ENCODE measurements at places on chromosomes 16 and 17. TPM values are rescaled to one million over a fixed set of nuclear protein-coding genes. Genes with fewer than 3 reads are reported as not detected.

Gene CETP
- not detected for total RNA-seq

Gene C16orf54
- 0.36 TPM for total RNA-seq

Gene ZFP3
- total RNA-seq = 1.8 TPM

Gene CORO7
- 7.9 TPM for total RNA-seq

Gene GOSR1
- 31.4 TPM for total RNA-seq

Gene ITGAL
- 2.0 TPM for total RNA-seq

- ATAC-seq = no peak
Observed at GRCh38 chr17:50961282-50962220, 95.4 kb upstream of the TOB1 start.

DNA sequence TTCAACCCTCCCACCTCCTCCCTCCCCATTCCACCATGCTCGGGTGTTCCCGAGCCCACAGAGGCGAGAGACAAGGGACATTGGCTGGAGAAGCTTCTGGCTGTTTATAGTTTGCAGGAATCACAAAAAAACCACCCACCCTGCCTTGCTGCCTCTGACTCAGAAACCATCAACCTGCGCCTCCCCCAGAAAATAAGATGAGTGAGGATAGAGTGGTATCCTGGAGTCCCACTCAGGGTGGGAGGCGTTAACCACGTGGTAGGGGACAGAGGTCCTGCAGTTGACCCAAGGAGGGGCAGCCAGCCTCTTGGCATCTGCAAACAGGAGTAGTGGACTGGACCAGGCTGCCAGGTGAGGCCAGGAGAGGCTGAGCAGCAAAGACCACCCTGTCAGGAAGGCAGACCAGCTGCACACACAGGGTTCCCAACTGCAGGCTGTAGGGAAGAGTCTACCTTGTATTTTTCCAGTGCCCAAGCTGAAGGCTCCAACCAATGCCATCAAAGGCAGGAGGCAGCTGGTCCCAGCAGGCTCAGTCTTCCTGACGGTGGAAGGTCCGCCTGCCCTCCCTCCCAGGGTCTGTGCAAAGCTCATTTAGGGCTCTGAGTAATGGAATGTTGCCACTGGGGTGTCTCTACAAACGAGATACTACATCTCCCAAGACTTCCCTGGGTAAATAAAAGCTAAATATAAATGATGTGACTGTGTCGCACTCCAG lies 201.5 kb upstream of the TNRC6C start:
- no peak for ATAC-seq

GRCh38 chr17:46106966-46107644 lies 86.1 kb downstream of the KANSL1 start:
- ATAC-seq = no peak

DNA sequence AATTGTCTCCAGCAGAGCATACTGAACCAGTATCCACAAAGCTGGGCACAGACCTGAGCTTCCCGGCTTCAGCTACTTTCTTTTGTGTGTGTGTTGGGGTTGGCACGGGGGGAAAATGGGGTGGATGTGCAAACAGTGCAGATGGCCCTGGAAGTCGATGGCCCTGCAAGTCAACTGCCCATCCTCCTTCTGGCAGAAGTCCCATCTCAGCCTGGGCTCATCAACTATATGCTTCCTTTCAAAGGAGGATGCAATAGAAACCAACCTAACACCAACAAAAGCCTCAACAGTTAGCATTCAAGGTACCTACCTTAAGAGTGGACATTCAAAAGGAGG lies 55.7 kb downstream of the SOX9 start:
- no peak for ATAC-seq

DNA sequence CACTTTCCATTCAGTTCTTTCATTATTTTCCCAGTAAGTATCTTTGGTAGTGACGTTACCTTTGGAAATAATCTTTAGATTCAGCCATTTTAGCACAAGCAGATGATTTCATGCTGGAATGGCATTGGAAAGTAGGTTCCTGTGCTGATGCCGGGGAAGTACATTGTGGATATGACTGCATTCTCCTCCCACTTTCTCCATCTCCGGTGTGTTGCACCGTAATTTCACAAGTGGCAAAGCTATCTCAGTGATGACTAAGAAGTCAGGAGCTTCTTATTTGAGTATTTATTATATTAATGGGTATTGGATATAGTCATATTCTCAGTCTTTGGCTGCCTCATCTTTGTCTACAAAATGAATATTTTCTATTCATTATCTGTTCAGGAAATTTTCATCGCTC lies 69.8 kb downstream of the MRTFB start:
- no peak for ATAC-seq

DNA sequence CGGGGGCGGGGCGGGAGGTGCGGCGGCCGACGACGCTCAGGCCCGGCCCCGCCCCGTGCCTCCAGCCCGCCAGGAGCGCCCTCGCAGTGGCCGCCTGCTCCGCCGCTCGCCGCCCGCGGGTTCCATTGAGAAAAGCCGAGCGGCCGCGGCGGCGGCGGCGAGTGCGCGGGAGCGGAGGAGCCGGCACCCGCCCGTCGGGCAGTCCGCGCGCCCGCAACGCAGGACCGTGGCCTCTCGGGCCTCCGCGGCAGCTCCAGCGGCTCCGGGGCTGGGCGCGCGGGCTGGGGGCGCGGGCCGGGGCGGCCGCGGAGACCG lies at the start of gene ZFPM1:
Gene ZFPM1 (plus strand): TSS at position 64 of the 315 bp plus-strand sequence. CDS start 359 bp downstream, outside the sequence.
- no peak for ATAC-seq

GRCh38 chr17:37092071-37092470 lies 143.3 kb downstream of the AATF start:
- ATAC-seq = peak; percentile 26

- no peak for ATAC-seq
Observed at GRCh38 chr17:2170023-2170422, 115.1 kb downstream of the HIC1 start.

GRCh38 chr16:72992142-72992601 lies 55.8 kb downstream of the ZFHX3 start:
- ATAC-seq = no peak

DNA sequence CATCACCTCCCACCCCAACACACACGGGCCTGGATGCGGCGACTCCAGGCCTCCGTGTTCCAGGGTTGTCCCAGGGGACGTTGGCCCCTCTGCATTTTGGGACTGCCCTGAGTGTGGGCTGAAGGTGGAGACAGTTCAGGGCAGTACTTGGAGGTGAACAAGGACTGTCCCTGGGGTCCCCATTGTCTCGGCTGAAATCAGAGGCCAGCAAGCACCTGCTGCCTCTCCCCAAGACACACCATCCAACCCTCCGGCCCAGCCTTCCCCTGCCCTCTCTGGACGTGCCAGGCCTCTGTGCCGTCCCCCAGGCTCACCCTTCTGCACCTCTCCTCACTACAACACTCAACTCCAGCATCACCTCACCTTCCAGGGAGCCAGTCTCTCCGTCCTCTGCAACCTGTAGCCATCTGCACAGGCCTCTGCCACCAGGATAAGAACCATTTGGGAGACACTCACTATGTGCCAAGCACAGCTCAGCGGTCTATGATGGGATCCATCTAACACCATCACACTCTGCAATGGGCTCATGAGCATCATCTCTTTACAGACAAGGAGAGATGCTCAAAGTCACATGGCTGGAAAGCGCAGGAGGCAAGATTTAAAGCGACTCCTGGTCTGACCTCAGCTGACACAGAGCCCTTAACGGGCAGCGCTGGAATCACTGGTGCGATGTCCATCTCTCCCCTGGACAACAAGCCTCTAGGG lies 104.5 kb upstream of the SEC14L1 start:
- peak; percentile 11 for ATAC-seq

DNA sequence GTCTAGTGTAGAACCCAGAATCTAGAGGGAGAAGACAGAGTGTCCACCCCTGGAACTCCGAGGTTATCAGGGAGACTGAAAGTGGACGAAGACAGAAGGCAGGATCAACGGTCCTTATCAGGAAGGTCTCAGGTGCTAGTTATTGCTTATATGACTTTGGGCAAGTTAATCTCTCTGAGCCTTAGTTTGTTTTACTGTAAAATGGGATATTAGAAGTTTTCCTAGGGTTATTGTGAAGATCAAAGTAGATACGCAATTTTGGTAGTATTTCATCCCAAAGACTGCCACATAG lies 1.2 kb downstream of the RNF167 start:
- no peak for ATAC-seq

DNA sequence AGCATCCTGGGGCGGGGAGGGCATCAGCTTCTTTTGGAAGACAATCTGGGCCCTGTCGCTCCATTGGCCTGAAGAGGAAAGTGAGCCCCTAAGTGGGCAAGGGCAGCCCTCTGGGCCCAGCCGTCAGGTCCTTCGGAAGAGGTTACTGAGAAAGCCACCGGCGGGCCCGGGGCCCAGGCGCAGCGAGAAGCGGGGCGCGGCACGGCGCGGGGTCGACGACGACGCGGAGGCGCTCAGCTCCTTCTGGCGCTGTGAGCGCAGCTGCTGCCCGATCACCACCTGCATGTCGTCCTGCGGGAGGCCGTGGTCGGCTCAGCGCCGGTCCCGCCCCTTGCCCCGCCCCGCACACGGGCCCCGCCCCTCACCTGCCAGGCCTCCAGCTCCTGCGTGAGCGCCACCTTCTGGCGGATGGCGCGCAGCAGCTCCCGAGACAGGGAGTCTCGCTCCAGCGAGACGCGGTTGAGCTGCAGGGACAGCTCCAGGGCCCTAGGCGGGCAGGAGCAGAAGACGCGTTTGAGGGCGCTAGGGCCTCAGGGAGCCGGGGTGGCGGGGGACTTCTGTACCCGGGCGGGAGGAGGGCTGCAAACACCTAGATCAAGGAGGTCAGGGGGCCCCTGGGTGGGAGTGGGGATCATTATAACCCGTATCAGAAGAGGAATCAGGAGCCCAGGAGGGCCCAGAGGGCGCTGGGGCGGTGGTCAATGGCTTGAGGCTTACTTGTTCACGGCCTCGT lies 4.3 kb downstream of the THOC6 start:
- peak; percentile 55 for ATAC-seq

- ATAC-seq = peak; percentile 83
Observed at GRCh38 chr16:72989579-72990551, 58.1 kb downstream of the ZFHX3 start.

- no peak for ATAC-seq
Observed at GRCh38 chr17:14276535-14277250, 24.2 kb upstream of the HS3ST3B1 start.

DNA sequence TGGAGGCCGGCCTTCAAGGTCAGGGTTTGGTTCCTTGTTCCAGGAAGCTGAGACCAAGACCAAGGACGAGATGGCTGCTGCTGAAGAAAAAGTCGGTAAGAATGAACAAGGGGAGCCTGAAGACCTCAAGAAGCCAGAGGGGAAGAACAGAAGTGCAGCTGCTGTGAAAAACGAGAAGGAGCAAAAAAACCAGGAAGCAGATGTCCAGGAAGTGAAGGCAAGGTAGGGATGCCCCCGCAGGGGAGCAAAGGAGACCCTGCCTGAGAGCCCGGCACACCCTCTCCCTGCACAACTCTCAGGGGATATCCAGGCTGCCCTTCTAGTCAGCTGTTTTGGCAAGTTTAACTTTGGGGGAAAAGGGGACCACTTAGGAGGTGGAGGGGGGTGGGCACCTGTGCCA lies 29.0 kb downstream of the RNF213 start:
- ATAC-seq = no peak

DNA sequence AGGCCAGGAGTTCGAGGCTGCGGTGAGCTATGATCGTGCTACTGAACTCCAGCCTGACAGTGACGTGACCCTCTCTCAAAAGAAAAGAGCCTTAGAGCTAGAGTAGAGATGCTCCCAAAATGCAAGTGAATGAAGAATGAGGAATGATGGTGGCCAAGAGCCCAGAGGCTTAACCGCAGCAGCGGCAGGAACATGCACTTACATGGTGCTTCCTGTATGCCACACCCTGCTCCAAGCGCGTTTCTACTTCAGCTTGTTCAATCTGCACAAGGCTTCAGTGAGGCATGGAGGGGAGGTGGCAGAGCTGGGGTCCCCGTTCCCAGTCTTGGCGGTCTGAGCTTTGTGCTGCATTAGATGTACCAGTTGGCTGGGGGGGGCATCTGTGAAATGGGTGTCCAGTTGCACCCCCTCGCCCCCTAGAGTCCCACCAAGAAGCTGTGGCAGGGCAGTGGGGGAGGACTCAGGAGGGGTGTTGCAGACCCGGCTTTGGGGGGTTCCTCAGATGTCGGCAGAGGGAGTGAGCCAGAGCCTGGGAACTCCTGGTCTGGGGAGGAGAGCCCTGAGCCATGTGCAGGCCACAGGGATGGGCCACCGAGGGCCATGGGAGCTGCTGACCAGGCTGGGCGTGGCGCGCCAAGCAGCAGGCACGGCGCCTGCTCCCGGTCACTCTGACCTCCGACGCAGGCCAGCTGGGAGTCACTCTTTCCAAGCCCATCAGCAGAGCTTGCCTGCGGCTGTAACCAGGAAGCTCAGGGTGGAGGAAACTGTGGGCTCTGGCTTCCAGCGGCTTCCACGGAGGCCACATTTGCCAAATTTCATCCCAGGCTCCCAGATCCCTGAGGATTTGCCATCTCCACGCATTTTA lies 260.1 kb downstream of the PARN start:
- peak; percentile 86 for ATAC-seq

- ATAC-seq = peak; percentile 5
Observed at GRCh38 chr17:40139566-40140058, 725 bp upstream of the CASC3 start.

DNA sequence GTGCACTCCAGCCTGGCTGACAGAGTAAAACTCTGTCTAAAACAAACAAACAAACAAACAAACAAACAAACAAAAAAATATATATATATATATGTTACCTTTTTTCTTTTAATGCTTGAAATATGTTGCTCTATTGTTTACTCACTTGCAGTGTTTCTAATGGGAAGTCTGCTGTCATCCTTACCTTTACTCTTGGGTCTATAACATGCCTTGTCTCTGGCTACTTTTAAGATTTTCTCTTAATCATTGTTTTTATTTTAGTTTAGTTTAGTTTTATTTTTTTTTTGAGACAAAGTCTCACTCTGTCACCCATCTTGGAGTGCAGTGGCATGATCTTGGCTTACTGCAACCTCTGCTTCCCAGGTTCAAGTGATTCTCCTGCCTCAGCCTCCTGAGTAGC lies 16.1 kb upstream of the TNRC6A start:
- ATAC-seq = no peak

DNA sequence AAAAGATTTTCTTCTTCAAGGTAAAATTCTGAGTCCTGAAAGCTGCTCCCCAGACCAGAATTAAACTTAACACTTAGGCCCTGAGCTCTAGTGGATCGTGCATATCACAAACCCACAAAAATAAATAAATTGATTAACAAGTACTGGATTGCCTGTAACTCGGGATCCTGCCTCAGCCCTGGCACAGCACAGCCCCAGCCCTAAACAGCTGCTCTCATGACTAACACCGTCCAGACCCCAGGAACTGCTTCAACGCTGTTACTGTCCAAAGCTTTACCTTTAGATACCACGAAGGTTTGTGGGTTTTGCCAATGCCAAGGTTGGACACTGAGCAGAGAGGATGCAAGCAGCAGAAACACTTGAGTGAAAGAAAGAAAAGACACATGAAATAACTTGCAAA lies 172.5 kb downstream of the COPRS start:
- ATAC-seq = no peak

- peak; percentile 48 for ATAC-seq
Observed at GRCh38 chr16:88784074-88784855, 755 bp downstream of the PIEZO1 start.

GRCh38 chr16:30115238-30115637 lies 1.9 kb upstream of the GDPD3 start:
- ATAC-seq = peak; percentile 66

DNA sequence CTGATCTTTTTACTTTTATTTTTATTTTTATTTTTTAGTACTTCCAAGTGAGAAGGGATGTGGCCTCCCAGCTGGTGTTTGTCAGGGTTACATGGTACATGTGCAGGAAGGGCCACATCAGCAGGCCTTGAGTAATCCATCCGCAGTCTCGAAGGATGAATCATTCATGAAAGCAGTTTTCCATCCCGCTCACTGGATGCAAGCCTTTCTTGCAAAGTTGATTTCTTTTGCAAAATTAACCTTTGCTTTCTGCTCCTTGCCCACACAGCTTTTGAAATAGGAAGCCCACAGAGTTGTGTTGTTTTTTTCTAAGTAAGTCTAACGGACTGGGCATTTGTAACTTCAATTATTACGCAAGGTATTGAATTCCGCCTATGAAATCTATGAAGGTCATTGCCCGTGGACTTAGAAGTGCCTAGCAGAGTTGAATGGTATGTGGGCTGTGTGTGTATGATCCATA lies 157.4 kb downstream of the PRKCA start:
- peak; percentile 81 for ATAC-seq

All from esophagus mucosa (tissue), 1 donor.